ENCODE measurements at places on chromosomes 7 and 10.

GRCh38 chr7:118312051-118312450, 87.5 kb downstream of the ANKRD7 start:
- DNase-seq = no peak

GRCh38 chr10:6977398-6978186, 397.5 kb upstream of the PRKCQ start:
- DNase-seq = no peak

- no peak for DNase-seq
Observed at GRCh38 chr10:70675496-70676161, 3.3 kb downstream of the ADAMTS14 start.

DNA sequence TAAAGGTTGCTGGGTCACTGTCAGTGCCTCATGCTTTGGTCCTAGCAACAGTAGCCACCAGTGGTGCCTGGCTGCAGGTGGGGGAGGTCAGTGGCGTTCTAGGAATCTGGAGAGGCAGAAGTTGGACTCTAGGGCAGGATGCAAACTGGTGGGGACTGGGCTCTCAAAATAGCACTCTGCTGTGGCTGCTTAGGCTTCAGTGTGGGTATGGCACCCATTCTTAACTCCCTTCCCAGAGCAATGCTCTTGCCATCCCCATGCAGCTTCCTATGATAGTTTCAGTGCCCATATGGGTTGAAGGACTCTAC, 330.8 kb downstream of the PCDH15 start:
- no peak for DNase-seq

GRCh38 chr7:50653126-50653864, 88.1 kb upstream of the DDC start:
- no peak for DNase-seq

DNA sequence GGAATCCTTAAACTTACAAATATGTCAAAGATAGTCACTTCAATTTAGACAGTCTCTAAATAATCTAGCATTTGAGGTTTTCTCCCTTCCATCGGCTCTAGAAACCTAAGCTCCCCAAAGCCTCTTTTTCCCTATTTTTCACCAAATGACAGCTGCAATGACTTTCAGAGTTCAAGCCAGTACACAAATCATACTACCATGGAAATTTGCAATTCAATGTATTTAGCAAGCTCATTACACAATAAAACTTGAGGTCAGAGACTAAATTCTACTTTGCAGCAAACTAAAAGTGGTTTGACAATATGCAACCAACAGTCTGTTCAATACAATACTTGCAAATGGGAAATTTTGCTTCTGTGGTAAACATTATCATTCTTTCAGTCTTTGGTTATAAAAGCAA, 80.3 kb downstream of the SKIDA1 start:
- DNase-seq = no peak
